ENCODE measurements at places on chromosomes 5 and 9.

DNA sequence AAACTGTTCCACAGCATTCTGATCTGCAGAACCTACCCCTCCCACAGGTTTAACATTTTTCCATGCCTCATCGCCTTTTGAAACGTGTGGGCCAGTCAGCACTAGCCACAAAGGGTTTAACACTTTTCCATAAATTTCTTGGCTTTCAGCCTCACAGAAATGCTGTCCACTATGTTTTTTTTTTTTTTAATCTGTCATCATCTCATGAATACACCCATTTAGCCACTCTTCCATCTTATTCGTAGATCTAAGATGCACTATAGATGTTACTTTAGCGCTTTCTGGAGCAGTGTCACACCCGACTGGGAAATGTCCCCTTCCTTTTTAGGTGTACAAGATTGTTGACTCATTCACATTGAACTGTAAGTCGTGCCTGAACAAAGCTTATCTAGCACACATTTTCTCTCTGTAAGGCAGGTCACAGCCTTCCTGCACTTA is 62.3 kb downstream of the GCNT1 start:
- no peak for DNase-seq

DNA sequence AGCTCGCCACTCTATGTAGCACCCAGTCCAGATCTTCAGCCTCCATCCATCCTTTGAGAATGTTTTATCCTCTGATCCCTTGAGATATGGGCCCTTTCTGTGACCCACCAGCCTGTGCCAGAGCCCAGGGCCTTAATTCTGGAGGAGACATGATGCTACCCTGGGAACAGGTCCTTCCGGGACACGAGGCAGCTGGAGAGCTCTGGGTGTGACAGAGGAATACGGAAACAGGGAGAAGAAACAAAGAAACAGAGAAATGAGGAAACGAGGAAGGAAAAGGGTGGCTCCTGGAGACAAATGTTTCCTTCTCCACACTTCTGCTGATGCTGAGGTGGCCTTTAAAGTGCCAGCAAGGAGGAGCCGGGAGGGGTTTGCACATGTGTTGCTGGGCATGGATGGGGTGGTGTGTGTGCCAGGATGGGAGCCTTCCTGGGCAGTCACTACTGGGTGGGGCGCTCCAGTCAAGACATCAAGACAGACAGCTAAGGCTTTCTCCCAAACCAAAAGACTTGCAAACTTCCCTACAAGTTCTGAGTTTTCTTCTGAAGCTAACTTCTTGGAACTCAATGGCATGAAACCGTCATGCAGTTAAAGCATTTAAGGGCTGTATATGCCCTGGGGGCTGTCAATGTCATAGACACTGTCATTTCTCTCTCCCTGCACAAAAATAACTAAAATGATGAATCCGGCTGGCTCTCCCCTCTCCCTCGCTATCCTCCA is 22.8 kb upstream of the MARCHF6 start:
- no peak for DNase-seq

- DNase-seq, result no peak
These were observed 52.1 kb upstream of the NFIB start for GRCh38 chr9:14366076-14366475.

DNA sequence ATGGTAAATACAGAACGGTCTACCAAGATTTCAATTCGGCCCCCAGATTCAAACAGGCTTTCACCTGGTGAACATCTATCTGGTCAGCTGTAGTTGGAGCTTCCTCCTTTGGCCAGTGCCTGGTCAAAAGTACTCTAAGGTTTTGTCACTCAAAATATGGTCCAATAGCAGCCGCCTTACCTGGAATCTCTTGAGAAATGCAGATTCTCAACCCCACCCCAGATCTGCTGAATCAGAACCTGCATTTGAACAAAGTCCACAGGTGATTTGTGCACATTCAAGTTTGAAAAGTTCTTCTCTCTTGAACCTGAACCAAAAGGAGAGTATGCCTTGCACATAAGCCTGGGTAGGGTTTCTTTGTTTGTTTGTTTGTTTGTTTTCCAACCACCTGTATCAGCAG is 17.6 kb upstream of the WHRN start:
- no peak for DNase-seq

DNA sequence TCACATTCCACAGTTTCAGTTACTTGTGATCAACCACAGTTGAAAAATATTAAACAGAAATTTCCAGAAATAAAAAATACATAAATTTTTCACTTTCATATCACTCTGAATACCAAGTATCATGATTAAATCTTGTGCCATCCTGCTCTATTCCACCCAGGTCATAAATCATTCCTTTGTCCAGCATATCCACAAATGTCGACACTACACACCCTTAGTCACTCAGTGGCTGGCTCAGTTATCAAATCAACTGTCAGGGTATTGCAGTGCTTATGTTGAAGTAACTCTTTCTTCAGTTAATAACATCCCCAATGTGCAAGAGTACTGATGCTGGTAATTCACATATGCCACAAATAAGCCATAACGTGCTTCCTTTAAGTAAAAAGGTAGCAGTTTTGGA is 115.7 kb downstream of the FBXL17 start:
- DNase-seq, result no peak

Data from activated T-helper 1 cell treated with anti-CD3 and anti-CD28 coated beads, Interleukin-12 subunit alpha, Interleukin-12 subunit beta, Interleukin-2, Interleukin-4 antibody, amounts not matched to agents 30 ng/mL and 10 ng/mL and 1 ng/mL, durations not matched to agents 14 hours and 24 hours and 36 hours (primary cell).